AML-193 (cell line): ENCODE measurements at places on chromosomes 3 and 15.
A peak's percentile ranks its signal among the peaks of the same experiment; 100 is the strongest.

DNA sequence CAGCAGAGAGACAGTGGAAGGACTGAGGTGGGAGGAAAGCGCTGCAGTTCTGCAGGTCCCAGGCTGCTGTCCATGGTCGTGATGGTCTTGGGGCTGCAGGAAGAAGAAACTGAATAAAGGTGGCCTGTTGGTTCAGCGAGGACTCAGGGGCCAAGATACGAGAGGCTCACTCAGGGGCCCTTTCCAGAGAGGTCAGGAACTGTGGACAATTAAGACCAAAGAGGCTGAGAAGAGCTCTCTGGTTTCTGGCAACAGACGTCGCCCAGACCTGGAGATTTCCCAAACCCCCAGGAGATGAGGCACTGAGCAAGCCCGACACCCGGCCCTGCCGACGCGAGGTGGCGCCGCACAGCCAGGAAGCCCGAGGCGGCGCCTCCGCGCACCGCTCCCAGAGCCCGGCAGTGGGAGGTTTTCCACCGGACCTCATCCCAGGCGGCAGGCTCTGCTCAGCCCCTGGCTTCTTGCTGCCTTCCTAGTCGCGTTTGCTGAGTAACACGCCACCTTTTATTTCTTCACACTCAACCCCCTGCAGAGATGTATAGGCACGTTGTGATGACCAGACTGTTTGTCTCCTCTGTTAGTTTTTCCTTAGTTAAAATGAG, 56.4 kb upstream of the ARRDC4 start:
- peak; percentile 17 for DNase-seq

DNA sequence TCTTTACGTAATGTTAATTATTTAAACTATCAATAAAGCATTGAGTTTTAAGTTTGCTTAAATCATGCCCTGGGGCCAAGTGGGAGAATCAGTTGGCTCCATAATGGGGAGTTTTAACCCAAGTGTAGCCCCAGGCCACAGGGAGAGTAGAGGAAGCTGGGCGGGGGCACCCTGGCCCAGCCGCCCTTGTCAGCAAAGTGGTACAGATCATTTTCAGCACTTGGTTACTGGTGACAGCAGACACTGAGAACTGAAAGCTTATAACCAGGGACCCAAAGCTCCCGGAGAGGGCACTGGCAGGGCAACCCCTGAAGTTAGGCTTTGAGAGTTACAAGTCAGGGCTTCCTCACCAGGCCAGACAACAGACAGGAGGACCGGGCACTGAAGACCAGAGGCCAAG, 90.6 kb downstream of the SEMA5B start:
- DNase-seq, result no peak

GRCh38 chr15:75545064-75545463, 34.1 kb downstream of the PTPN9 start:
- no peak for DNase-seq

DNA sequence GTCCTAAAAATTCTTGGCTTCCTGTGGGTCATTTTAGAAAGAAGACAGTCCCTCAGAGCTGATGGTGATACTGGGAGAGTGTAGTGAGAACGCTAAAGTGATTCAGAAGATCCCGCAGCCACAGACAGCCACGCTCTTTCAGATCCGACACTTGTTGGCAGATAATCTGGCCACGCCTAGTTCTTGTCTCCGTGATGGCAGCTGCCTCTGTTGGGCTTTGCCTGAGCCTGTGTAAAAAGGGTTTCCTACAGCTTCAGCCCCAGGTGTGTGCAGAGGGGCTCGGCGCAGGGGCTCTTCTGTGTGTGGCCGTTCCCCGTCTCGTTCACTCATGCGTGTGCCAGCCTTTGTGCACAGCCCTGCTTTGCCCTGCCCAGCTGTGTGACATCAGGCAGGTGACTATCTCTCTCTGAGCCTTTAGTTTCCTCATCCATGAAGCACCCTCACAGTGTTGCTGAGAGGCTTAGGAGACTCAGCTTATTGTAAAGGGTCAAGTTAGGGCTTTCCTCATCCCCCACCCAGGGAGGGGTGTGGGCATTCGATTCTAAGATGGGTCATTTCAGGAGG, 6.3 kb downstream of the IRAK2 start:
- DNase-seq, result no peak

DNA sequence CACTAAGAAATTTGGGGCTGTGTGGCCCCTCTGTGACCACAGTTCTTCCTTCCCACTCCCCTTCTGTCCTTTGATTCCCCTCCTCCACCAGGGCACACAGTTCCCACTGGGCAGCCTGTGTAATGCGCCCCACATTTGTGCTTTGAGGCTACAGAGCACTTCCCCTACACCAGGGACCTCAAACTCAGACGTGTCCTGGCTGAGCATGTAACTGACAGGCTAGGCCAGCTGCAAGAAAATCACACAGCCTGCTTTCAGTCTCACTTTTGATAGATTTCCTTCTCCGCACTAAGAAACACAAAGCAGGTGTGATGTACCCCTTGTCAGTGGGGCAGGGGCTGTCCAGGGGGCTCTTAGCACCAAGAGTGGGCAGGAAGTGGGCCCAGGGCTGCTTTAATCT, 29.6 kb downstream of the PRKCD start:
- DNase-seq, result no peak

- DNase-seq, result peak; percentile 6
These were observed 54.6 kb downstream of the RBMS3 start for GRCh38 chr3:29335438-29335837.

DNA sequence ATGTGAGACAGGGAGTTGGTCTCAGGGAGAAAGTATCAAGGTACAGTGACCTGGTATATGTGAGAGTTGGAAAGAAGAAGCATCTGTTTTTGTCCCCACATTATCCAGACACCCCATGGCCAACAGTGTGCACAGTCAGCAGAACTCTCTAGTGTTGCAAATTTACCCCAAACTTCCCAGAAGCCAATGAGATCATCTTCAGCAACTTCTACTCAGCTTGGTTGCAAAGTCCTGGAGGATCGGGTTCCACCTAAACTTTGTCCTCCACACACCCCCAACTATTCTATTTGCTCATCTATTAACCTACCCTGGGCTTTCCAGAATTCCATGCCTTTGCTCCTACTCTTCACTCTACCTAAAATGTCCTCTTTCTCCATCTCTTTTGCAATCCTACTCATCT, 15.7 kb downstream of the RBSN start:
- no peak for DNase-seq

DNA sequence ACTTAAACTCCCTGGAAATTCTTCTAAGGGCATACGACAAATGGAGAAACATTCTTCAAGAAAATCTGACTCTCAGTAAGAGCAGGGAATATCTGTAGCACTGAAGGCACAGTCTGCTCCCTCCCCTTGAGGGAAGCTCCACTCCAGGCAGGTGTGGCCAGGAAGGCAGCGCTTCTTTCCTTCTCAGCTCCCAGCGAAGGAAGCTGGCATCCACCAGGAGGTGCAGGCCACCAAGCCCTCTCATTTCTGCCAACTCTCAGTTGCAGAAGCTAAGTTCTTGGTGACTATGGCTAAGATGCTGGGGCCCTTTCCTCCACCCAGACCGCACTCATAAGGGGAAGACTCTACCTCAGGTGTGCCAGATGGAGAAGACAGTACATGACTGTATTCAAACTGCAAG, 37.7 kb upstream of the SLC41A3 start:
- DNase-seq, result no peak

DNA sequence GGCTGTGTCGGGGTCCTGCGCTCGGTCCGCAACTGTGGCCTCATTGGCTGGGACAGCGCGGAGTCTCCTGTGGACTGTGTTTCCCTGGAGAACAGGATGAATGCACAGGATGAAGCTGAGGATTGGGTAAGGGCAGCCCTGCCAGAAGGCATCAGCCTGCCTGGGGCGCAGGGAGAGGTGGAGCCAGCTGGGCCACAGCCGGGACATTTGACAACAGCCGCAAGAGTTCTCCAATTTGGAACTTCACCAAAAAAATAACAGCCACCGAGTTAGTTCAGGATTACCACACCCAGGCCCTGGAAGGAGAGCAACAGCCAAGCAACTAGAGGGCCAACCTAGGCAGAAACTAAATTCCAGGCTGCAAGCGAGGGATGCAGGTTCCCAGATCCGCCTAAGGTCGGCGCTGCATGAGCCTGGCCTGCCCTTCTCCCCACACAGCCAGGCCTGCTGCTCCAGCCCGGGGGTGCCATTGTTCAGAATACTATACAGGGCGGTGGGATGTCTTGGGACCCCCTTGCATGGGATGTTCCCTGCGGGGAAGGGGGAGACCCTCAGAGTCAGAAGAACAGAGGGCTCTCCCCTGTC, 229.3 kb downstream of the OCA2 start:
- DNase-seq, result no peak

GRCh38 chr15:39244776-39245175, 336.1 kb upstream of the THBS1 start:
- no peak for DNase-seq

GRCh38 chr3:13013994-13014754, 59.1 kb downstream of the IQSEC1 start:
- DNase-seq, result no peak

- no peak for DNase-seq
These were observed 716 bp downstream of the CPEB1 start for GRCh38 chr15:82646250-82647044.

GRCh38 chr3:49119439-49119838, 1.2 kb downstream of the USP19 start:
- DNase-seq, result no peak

DNA sequence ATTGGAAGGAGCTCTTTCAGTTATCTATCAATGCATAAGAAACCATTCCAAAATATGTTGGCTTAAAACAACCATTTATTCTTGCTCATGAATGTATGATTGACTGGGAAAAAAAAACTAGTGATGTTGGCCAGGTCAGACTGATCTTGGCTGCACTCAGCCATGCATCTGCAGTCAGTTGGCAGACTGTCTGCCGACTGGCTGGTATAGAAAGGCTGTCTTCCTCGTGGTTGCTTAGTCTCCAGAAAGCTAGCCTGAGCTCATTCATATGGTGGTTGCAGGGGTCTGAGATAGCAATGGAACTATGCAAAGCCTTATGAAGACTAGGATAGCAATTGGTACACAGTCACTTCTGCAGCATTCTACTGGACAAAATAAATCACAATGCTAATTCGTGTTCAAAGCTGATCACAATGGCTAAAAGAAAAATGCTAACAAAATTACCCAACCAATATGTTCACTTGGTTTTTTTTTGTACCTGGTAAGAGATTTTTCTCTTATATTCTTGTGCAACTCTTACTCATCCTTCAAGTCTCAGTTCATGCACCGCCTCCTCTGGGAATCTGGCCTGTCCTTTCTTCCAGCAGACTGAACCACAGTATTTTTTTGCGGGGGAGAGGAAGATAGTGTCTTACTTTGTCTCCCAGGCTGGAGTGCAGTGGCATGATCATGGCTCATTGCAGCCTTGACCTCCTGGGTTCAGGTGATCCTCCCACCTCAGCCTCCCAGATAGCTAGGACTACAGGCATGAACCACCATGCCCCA, 126.8 kb downstream of the KCNAB1 start:
- no peak for DNase-seq

- no peak for DNase-seq
These were observed 45.6 kb downstream of the NMD3 start for GRCh38 chr3:161266731-161267150.

DNA sequence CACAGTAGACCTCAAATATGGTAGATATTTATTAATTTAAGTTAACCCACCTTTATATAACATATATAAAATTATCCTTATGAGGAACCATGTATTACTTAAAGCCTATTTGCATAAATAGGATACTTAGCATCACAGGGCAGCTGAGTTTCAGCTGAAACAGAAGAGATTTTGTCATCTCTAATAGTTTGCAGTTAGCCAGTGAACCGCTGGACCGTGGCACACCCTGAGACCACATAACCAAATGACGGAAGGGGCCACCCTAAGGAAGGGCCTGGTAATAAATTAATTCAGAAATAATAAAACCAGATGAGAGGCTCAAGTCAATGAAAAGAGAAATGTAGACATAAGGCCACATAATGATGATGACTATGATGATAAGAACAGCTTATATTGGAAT, 107.7 kb downstream of the MYO5A start:
- no peak for DNase-seq

GRCh38 chr3:108489776-108490175, 20.6 kb downstream of the MYH15 start:
- DNase-seq, result peak; percentile 69

GRCh38 chr3:146218880-146219866, 31.7 kb downstream of the PLSCR4 start:
- peak; percentile 47 for DNase-seq

DNA sequence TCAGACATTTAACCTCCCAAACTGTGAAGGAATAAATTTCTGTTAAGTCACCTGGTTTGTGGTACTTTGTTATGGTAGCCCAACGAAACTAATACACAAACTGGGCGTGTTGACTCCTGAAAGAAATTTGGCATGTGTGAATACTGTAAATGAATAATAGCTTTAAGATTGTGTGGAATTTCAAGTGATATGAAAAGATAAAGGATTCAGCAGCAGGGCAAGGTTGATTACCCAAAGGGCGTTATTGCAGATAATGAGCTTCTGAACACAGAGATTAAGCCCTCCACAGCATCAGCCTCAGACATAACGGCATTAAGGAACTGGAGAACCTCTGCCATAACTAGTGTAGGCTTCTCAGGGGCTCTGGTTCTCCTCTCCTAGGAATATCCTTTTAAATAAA, 451.5 kb upstream of the NECTIN3 start:
- no peak for DNase-seq

DNA sequence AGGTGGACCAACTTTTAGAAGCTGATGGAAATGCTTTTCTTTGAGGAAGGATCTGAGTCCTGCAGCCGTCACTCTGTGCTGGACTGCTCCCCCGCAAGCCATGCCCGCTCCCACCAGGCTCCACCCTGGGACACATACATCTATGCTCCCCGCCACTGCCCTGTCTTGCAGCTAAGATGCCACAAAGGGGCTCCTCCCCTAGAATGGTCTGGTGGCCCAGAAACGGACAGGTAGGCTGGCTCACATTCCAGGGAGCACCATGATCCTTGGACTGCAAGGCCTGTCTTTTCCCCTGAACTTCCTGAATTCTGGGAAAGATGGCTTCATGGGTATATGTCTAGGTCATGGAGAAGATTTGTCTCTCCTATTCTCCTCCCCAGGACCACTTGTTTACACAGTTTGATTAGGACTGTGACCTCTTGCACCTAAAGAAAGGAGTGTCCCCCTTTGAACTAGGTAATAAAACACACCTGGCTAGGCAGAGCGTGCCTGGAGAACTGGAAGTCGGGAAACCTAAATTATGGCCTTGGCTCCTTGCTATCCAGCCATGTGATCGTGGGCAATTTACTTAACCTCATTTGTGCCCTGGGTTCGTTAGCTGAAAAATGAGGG, 220.9 kb upstream of the BHLHE40 start:
- DNase-seq, result no peak

DNA sequence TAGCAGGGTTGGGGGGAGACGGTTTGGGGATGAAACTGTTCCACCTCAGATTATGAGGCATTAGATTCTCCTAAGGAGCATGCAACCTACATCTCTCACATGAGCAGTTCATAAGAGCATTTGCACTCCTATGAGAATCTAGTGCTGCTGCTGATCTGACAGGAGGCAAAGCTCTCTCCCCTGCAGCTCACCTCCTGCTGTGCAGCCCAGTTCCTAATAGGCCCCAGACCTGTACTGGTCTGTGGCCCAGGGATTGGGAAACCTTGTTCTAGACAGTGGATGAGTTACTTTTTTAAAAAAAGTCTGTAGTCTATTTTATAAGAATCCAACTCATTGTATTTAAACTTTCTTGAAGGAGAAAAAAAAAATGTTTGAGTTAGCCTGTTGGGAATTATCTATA, 100.0 kb downstream of the HHLA2 start:
- no peak for DNase-seq

- no peak for DNase-seq
These were observed 20.5 kb downstream of the SRPRB start for GRCh38 chr3:133825969-133826727.

GRCh38 chr3:176403531-176403930, 793.8 kb downstream of the TBL1XR1 start:
- no peak for DNase-seq
